ENCODE measurements at places on chromosomes 3 and 15. TPM values are rescaled to one million over a fixed set of nuclear protein-coding genes. Genes with fewer than 3 reads are reported as not detected.

Gene COL6A5
- not detected for total RNA-seq

Gene NPAP1
- not detected for total RNA-seq

Gene SLC49A4
- total RNA-seq = 15.0 TPM

Gene PATL2
- 3.2 TPM for total RNA-seq

Gene ITGA11
- 32.2 TPM for total RNA-seq

Gene HACD2
- 9.1 TPM for total RNA-seq

Gene CYP11A1
- total RNA-seq = 0.51 TPM

Gene ZNF502
- 4.1 TPM for total RNA-seq

Gene IMPG2
- total RNA-seq = 0.11 TPM

Gene CATSPER2
- total RNA-seq = 1.1 TPM

Gene ARGFX
- not detected for total RNA-seq

Gene DUOXA1
- total RNA-seq = 0.56 TPM

Gene EBLN2
- 1.2 TPM for total RNA-seq

Gene GOLGA8M
- 1.2 TPM for total RNA-seq

Gene THOC7
- total RNA-seq = 84.9 TPM

Gene ITIH3
- 0.35 TPM for total RNA-seq

Gene TM4SF18
- total RNA-seq = 13.2 TPM

Gene GAP43
- 0.38 TPM for total RNA-seq

Gene ILDR1
- total RNA-seq = 0.38 TPM

Gene WDR93
- 0.11 TPM for total RNA-seq

Gene TXNRD3
- total RNA-seq = 5.4 TPM

Gene CDCP1
- 0.38 TPM for total RNA-seq

Gene BFSP2
- not detected for total RNA-seq

Gene C3orf80
- total RNA-seq = not detected

Gene DAPK2
- 48.2 TPM for total RNA-seq

Measured in Right ventricle myocardium superior (tissue), 1 donor.